ENCODE measurements at places on chromosomes 7 and 10.
A peak's percentile ranks its signal among the peaks of the same experiment; 100 is the strongest.

DNA sequence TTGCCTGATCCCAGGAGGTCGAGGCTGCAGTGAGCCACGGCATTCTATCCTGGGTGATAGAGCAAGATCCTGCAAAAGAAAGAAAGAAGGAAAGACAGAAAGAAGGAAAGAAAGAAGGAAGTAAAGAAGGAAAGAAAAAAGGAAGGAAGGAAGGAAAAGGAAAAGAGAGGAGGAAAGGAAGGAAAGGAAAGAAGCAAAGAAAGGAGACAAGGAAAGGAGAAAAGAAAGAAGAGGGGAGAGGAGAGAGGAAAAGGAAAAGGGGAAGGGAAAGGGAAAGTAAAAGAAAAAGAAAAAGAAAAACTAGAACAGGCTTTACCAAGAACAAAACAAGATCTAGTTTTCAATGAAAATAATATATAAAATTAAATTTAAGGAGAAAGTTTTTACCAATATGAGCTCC lies 15.0 kb downstream of the NEBL start:
- no peak for DNase-seq

DNA sequence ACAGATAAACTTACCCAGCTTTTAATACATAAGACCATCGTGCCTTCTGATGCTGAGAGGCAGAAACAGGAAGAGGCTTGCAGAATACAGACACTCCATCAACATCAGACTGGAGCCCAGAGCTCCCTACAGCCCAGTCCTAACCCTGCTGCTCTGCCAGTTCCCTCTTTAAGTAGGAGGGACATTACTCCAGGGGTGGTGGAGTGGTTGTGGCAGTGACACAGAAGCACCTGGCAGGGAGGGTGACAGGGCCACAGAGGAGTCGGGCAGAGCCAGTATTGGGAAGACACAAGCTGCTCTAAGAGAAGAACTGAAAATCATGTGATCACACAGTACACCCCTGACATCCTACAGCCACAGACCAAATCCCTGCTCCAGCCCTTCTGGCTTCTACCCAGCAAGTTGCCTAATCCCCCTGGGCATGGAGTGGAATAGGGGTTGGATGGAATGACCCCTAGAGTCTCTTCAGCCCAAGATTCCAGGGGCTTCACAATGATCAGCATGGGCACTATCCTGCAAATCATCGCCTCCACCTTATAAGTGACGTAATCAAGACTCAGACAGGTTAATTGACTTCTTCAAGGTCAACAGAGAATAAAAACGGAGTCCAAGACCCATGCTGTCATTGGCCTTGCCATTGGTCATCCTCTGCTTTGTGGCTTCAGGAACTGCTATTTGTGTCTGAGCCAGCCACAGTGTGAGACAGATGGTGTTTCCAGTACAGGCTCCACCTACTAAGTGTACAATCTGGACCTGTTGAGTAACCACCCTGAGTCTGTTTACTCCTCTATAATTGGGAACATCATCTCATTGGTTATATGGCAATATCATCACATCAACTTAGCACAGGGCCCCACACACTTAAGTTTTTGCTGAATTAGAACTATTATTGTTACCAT lies 61.1 kb upstream of the ZMIZ1 start:
- DNase-seq = no peak

DNA sequence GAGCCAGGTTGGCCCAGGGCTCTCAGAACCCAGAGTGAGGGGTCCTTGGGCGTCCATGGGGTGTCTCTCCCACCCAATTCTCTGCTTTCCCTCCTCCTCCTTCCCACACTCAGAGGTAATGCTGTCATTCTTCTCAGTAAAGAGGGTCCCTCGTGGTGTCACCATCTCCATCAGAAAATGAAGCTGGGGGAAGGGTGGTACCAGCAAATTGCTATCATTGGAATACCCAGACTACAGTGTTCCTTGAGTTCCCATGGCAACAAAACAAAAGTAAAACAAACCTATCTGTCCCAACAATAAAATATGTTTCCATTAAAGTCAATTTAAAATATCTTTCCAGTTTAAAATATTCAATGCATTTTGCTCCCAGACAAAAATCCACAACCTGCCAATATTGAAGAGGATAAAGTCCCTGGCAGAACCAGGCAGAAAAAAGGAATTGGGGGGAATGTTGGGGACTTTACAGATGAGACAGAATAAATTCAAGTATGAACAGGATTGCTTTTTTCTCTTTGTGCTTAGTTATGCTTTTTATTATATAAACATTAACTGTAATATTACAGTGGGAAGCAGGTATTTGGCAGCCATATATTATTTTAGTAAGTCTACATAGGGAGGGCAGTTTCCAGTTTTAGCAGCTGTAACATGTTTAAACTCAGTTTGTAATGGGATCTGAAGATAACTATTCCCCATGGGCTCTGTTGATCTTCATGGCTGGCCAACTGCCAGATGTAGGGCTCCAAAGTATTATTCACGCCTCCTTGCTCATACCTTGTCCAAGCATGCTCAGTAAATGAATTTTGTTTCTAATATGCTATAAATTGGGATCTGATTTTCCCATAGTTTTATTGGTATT lies 182.1 kb downstream of the ARID5B start:
- no peak for DNase-seq

GRCh38 chr7:158926348-158926747 lies 70.0 kb downstream of the DYNC2I1 start:
- no peak for DNase-seq

DNA sequence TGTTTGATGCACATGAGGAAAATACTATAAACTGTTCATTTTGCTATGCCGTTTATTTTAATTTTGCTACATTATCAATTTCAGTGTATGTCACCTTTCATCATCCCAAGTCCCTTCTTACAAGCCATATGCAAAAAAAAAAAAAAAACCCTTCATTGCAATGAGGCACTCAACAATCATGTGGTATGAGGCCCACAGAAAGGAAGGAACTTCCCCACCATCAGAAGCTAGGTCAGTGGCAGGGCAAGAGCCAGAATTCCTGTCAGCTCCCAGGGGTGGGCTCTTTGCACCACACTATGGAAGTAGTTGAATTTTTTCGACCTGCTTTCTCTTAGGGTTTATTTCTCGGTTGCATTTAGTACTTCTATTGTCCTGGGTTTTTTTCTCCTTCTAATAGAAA lies 75.4 kb downstream of the NOC3L start:
- no peak for DNase-seq

GRCh38 chr7:36659172-36659516 lies 65.2 kb downstream of the AOAH start:
- no peak for DNase-seq

GRCh38 chr10:46229144-46229563 lies 57.6 kb upstream of the ANTXRL start:
- no peak for DNase-seq

- DNase-seq = no peak
Observed at GRCh38 chr10:3495281-3495680, 289.7 kb downstream of the KLF6 start.

- DNase-seq = no peak
Observed at GRCh38 chr7:34417781-34418180, 240.2 kb upstream of the NPSR1 start.

DNA sequence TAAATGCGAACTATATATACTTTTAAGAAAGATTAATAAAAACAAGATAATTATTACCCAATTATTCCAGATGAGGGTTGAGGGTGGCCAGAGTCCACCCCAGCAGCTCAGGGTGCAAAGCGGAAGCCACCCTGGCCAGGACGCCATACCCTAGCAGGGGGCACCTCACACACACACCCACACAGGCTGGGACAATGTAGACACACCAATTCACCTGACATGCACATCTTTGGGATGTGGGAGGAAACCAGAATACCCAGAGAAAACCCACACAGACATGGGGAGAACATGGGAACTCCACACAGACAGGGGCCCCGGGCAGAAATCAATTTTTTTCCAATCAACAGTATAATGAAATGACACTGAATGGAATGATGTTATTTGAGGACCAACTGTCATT lies 86.0 kb downstream of the RTKN2 start:
- DNase-seq = no peak

- no peak for DNase-seq
Observed at GRCh38 chr10:77494327-77494726, 143.3 kb downstream of the KCNMA1 start.

GRCh38 chr7:135211179-135211945 lies at the start of gene WDR91:
WDR91 (minus strand) TSS chr7:135211526; CDS start chr7:135211502, 24 bp downstream.
- peak; percentile 95 for DNase-seq

GRCh38 chr7:95095966-95096540 lies 188.7 kb downstream of the PPP1R9A start:
- no peak for DNase-seq

GRCh38 chr7:98745722-98746318 lies 124.0 kb downstream of the TMEM130 start:
- DNase-seq = peak; percentile 51

GRCh38 chr10:1377740-1378397 lies 321.7 kb downstream of the WDR37 start:
- no peak for DNase-seq

- no peak for DNase-seq
Observed at GRCh38 chr7:1087465-1087814, 473 bp upstream of the GPER1 start.

GRCh38 chr7:74356589-74357315 lies 67.5 kb downstream of the CLIP2 start:
- DNase-seq = no peak

- no peak for DNase-seq
Observed at GRCh38 chr10:97215619-97216260, 30.0 kb upstream of the SLIT1 start.

DNA sequence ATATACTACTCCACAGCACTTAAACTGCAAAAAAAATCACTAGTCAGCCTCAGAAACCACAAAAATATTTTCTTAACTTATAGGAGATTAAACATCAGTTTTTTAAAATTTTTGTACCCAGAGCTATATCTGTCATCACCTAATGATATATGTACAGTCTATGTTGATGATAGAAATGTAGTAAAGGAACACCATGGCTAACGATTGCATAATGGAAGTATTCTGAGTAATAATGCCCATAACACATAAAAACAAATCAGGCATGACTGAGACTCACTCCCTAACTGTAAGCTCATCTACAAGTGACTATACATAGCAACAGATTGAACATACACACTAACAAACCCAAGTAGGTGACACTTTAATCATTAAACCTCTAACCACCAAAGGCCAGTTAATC lies 51.3 kb downstream of the TSPAN12 start:
- no peak for DNase-seq

DNA sequence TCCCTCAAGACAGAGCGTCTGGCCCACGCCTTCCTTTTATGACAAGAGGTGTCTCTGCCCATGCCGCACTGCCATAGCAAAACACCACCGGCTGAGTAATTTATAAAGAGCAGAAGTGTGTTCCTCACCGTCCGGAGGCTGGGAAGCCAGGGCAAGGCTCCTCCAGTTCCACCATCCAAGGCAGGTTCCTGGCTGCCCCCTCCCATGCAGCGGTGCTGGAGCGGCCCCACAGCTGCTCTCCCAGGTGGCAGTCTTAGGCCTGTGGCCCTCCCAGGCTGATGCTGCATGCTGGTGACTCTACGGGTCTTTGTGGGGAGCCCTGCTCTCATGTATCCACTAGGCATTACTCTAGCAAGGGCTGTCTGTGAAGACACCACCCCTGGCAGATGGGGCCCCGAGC lies 113.1 kb downstream of the TCERG1L start:
- no peak for DNase-seq

DNA sequence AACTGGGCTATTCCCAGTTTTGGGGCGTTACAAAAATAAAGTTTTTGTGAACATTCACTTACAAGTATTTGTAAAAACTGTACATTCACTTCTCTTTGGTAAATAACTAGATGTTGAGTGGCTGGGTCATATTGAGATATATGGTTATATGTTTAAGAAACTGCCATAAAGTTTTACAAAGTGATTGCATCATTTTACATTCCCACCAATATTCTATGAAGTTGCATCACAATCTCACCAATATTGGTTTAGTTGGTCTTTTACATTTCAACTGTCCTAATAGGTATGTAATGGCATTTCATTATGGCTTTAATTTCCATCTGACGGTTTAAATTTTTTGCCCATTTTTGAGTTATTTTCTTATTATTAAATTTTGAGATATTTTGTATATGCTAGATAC lies 251.7 kb upstream of the GNAI1 start:
- no peak for DNase-seq

GRCh38 chr10:71472466-71472865 lies 75.7 kb downstream of the CDH23 start:
- no peak for DNase-seq

GRCh38 chr10:129683920-129684319 lies 216.9 kb downstream of the MGMT start:
- DNase-seq = no peak

GRCh38 chr7:158586499-158587161 lies 993 bp downstream of the PTPRN2 start:
- DNase-seq = no peak

DNA sequence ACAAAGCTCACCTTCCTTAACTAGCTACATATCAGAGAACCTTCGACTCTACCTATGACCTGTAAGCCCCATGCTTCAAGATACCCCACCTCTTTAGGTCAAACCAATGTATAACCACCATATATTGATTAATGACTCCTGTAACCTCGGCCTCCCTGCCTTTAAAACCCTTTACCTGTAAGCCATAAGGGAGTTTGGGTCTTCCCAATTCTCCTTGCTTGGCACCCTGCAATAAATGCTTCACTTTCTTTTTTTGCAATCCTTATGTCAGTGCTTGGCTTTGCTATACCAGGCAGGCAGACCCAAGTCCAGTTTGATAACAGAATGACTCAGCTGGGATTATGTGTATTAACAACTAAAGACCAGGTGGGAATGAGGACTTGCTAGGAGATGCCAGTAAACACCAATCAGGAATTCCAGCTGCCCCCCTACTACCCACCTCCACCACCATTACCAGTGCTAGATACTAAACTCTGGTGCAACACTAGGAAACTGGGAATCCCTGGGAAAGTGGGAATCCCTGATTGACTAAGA lies 22.0 kb upstream of the SLC35G1 start:
- DNase-seq = no peak

DNA sequence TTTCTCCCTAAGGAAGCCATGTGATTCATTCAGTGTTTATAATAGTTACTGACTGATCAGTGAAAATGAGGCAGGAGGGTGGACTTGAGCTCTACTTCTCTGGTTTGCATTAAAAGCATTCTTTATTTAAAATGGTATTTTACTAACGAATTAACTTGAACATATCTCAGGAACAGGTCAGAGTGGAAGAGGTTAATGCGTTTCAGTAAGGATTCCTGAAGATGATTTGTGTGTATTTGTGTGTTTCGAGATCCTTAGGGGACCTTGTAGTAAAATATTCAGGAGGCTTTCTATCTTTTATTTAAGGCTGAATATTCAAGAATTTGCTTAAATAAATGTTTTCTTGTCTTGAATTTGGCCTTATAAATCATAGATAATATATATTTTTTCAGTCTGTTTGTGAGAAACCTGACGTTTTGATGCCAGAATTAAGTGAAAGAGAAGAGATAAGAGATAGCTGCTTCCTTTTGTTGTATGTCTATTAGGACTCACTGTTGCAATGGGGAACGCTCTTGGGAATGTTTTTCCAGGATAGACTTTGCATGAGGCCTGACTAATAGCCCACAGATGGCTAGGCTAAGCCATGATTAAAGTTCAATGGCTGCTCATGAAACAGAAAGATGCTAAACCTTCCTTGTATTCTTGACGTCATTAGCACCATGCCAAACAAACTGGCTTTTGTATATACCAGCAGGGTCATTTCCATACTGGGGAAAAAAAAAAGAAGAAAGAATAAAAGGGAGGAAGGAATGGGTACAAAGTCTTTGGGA lies 93.8 kb upstream of the MTPN start:
- DNase-seq = no peak
